ENCODE measurements at places on chromosomes 12 and 14.

DNA sequence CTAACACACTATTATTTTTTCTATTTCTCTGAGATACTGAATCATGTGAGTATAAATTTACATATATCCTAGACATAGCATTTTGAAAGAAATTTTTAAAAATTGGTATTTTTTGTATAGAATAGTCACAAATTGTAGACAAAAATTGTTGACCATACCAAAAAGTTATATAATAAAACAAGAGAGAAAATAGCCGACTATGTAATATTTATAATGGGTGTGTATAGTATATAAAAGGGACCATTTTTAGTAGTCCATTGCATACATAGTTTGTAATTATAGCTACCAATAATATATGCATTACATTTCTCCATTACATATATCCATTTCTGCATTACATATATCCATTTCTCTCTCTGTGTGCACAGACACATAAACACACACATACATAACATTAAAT lies 590.2 kb downstream of the TMTC2 start:
- no peak overlapping the region for H3K27ac ChIP-seq
- H3K4me1 ChIP-seq: no peaks in the 10 kb centered on the region
- no peak for DNase-seq
- H3K36me3 ChIP-seq: no peaks in the 10 kb centered on the region

DNA sequence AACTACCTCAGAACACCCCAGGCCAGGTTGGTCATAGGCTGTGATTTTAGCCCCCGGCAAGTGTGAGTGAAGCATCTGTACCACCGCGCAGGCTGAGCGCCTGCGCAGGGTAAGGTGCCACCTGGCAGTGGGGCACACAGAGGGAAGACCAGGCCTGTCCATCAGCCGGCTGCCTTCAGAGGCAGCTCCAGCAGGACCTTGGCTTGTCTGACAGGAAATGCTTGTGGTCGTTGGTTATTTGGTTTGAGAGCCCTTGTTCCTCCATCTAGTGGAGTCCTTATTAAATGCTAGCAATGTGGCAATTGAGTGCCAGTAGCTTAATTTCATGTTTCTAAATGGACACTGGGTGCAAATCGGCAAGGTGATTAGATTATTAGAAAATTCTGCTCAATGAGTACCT lies 27.5 kb downstream of the SLC25A29 start:
- DNase-seq: no peak
- no peak overlapping the region for H3K4me3 ChIP-seq
- peaks cover 6% of the 10 kb centered on the region for H3K27me3 ChIP-seq
- no peaks in the 10 kb centered on the region for H3K36me3 ChIP-seq
- peaks cover 15% of the 10 kb centered on the region for H3K4me1 ChIP-seq

GRCh38 chr12:116133149-116133548 lies 144.3 kb downstream of the MED13L start:
- H3K4me1 ChIP-seq: peaks cover 20% of the 10 kb centered on the region
- H3K27ac ChIP-seq: no peak overlapping the region
- no peak overlapping the region for H3K4me3 ChIP-seq
- no peak for DNase-seq
- peaks cover 6% of the 10 kb centered on the region for H3K27me3 ChIP-seq
- H3K36me3 ChIP-seq: no peaks in the 10 kb centered on the region

GRCh38 chr12:46071335-46071734 lies 81.0 kb upstream of the SCAF11 start:
- H3K4me1 ChIP-seq: no peaks in the 10 kb centered on the region
- H3K27me3 ChIP-seq: no peaks in the 10 kb centered on the region
- no peak overlapping the region for H3K4me3 ChIP-seq
- H3K36me3 ChIP-seq: no peaks in the 10 kb centered on the region
- no peak overlapping the region for H3K27ac ChIP-seq

GRCh38 chr14:90809530-90810312 lies 6.5 kb downstream of the TTC7B start:
- no peaks in the 10 kb centered on the region for H3K36me3 ChIP-seq
- H3K27me3 ChIP-seq: peaks cover 12% of the 10 kb centered on the region
- no peak overlapping the region for H3K27ac ChIP-seq
- H3K4me1 ChIP-seq: peaks cover 36% of the 10 kb centered on the region
- H3K4me3 ChIP-seq: no peak overlapping the region

DNA sequence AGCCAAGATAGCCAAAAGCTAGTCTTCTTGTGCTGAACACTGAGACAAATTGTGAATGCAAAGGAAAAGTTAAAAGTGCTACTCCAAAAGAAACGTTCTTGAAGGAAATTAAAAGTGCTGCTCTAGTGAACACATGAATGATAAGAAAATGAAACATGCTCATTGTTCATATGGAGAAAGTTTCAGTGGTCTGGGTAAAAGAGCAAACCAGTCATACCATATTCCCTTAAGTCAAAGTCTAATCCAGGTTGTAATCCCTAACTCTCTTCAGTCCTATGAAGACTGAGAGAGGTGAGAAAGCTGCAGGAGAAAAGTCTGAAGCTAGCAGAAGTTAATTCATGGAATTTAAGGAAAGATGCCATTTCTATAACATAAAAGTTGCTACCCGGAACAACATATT lies 121.5 kb downstream of the MNAT1 start:
- peaks cover 3% of the 10 kb centered on the region for H3K27me3 ChIP-seq
- no peak overlapping the region for H3K27ac ChIP-seq
- H3K36me3 ChIP-seq: peaks cover 37% of the 10 kb centered on the region

DNA sequence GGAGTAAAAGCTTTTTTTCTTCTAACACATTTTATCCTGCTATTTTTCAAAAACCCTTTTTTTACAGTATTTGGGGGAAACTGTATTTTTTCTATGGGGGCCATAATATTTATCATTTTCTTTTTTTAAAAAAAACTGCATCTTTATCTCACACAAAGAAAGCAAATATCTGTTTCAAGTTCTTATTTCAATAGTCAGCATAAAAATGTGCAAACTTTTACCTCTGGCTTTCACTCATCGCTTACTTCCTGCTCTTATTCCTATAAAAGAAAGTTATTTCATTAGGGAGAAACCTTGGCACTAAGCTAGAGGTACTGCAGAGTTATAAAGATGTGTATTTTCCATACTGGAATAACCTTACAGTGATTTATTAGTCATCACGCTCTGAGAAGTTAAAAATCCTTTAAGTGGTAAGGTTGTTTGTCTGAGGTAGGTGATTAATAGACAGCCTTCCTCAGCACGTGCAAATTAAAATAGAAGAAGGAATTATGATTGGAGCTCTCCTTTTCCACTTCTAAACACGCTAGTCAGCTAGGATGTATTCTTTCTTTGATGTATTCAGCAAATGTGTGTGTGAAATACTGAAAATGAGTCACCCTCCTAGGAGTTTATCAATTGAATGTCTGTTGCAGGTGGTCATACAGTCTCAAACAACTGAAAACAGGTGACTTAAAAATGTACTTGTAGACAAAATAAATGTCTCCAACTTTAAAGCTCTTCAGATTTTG lies 461.0 kb downstream of the GXYLT1 start:
- H3K4me1 ChIP-seq: peaks cover 24% of the 10 kb centered on the region
- H3K36me3 ChIP-seq: no peaks in the 10 kb centered on the region
- no peak overlapping the region for H3K4me3 ChIP-seq
- H3K27me3 ChIP-seq: no peaks in the 10 kb centered on the region

- H3K36me3 ChIP-seq: no peaks in the 10 kb centered on the region
- peaks cover 13% of the 10 kb centered on the region for H3K4me1 ChIP-seq
- no peak for DNase-seq
- H3K27me3 ChIP-seq: peaks cover 3% of the 10 kb centered on the region
- no peak overlapping the region for H3K4me3 ChIP-seq
- H3K27ac ChIP-seq: no peak overlapping the region
Measured at GRCh38 chr12:75695926-75696325, 184.5 kb upstream of the KRR1 start.

DNA sequence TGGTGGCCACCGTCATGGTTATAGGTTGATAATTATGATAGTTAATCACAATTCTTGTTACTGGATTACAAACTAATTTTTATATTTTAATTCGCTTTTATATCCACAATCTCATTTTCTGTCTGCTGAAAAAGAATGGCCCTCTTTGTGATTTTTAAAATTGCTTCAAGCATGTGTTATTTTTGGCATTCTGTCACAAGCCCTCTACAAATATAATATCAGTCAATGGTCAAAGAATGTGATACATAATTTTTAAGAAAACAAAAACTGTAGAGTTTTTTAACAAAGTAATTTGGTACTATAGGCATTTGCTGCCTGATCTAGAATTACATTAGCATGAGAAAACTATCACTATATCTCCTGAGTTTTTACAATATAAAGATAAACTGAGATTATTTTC lies 352.0 kb upstream of the TMTC1 start:
- no peaks in the 10 kb centered on the region for H3K36me3 ChIP-seq
- H3K27ac ChIP-seq: no peak overlapping the region
- no peaks in the 10 kb centered on the region for H3K4me1 ChIP-seq
- H3K27me3 ChIP-seq: no peaks in the 10 kb centered on the region

- no peaks in the 10 kb centered on the region for H3K36me3 ChIP-seq
- H3K4me3 ChIP-seq: no peak overlapping the region
- DNase-seq: no peak
Measured at GRCh38 chr14:39451811-39452210, 19.6 kb upstream of the FBXO33 start.

DNA sequence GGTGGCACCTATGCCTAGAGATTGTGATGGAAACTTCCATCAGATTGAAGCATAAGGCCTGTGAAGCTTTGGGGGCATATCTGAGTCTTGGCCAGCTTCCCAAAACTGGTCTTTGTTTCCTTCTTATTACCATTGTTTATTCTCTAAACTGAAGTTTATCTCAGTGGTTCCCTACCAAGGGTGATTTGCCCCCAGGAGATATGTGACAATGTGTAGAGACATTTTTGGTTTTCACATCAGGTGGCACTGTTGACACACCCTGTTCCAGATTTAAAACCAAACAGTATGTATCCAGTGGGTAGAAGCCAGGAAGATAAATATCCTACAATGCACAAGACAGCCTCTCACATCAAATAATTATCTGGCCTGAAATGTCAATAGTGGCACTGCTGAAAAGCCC lies 22.1 kb downstream of the RASSF9 start:
- H3K36me3 ChIP-seq: no peaks in the 10 kb centered on the region
- H3K4me3 ChIP-seq: no peak overlapping the region
- no peak for DNase-seq
- no peaks in the 10 kb centered on the region for H3K4me1 ChIP-seq
- H3K27me3 ChIP-seq: no peaks in the 10 kb centered on the region

DNA sequence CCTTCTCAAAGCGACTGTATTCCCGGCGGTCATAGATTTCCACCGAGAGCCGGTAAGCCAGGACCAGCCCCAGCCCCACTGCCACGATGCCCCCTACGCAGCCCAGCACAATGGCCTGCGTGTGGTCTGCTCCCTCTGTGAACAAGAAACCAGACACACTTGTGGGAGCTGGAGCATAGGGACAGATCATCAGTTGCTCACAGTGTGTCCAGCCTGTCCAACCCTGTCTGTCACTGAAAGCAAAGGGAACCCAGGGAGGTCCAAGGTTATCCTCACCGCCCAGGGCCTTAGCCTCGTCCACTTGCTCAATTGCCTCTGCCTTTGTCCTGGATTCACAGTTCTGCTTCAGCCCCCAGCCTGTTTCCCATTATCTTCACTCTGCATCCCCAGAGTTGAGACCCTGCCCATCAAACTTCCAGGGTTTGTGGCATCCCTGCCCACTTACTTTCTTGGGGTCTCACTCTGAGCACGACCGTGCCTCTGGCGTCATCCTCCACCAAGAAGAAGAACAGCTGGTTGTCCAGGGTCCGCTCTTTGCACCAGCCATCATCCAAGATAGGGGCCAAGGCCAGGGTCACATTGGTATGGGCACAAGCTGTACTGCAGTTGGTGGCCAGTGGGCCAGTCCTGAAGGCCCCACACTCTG lies 11.3 kb upstream of the CSAD start:
- no peak for DNase-seq
- no peak overlapping the region for H3K4me3 ChIP-seq
- peaks cover 2% of the 10 kb centered on the region for H3K4me1 ChIP-seq
- peaks cover 14% of the 10 kb centered on the region for H3K27me3 ChIP-seq

GRCh38 chr14:35883677-35884293 lies 57.6 kb downstream of the BRMS1L start:
- no peak overlapping the region for H3K27ac ChIP-seq
- no peak overlapping the region for H3K4me3 ChIP-seq
- H3K27me3 ChIP-seq: no peaks in the 10 kb centered on the region

All from glutamatergic neuron (in vitro differentiated cells).